ENCODE measurements at places on chromosomes 1 and 21. TPM values are rescaled to one million over a fixed set of nuclear protein-coding genes. Genes with fewer than 3 reads are reported as not detected.

The VHLL gene
- 0.53 TPM for total RNA-seq

The PROK1 gene
- not detected for total RNA-seq

DNA sequence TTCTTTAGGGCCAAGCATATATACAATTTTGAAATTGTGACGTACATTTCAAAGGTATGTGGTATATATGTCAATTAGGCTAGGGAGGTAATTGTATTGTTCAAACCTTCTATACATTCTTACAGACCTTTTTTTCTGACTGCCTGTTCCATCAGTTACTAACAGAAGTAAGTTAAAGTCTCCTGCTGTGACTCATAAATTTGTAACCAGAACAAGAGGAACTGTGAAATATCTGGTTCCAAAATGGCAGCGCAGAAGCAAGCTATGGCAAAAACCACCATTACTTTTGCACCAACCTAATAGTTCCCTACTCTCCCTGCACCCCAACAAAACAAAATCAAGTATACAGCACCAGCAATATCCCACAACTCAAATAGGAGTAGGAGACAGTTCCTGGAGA is 93.6 kb downstream of the ENAH start:
- DNase-seq = no peak

- DNase-seq = no peak
These were observed 24.8 kb downstream of the PGM1 start for GRCh38 chr1:63618011-63618410.

DNA sequence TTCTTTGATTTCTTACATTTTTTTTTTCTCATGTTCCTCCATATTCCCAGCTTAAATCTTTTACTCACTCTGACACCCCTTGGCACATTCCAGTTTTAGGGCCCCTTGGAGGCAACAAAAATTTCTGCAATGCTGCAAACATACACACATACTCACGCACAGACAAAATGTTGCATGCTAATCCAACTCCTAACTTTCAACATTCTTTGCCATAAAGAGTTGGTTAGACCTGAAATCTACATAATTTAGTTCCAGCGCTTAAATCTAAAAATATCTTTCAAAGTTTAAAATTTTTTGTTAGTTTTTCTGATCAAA is 103.9 kb downstream of the PTPN14 start:
- DNase-seq = no peak

GRCh38 chr21:32764186-32764585 is 7.4 kb downstream of the PAXBP1 start:
- no peak for DNase-seq

- no peak for DNase-seq
These were observed 7.2 kb downstream of the FPGT start for GRCh38 chr1:74205266-74205665.

- peak; percentile 38 for DNase-seq
These were observed 990 bp upstream of the MRPS6 start for GRCh38 chr21:34072145-34073031.

GRCh38 chr1:230541306-230541705 is 101.0 kb upstream of the COG2 start:
- DNase-seq = no peak

DNA sequence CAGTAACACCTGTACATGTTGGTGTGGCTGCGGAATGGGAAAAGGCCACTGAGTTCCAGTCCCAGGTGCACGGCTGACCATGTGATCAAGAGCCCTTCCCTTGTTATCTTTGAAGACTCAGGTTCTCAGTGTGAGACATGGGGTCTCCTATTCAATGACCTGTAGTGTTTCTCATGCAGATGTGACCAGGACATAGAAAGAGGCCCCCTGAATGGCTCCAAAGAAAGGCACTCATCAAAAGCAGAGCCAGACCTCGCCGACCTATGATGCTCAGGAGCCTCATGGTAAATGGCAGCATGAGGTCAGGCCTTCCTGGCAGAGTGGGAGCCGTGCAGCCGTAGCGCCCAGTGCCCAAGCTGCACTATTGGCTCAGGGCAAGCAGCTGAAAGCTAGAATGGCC is 42.3 kb upstream of the HAO2 start:
- DNase-seq = no peak

Measured in CD4-positive, alpha-beta memory T cell (primary cell).